ENCODE measurements at places on chromosomes 7 and 10.

DNA sequence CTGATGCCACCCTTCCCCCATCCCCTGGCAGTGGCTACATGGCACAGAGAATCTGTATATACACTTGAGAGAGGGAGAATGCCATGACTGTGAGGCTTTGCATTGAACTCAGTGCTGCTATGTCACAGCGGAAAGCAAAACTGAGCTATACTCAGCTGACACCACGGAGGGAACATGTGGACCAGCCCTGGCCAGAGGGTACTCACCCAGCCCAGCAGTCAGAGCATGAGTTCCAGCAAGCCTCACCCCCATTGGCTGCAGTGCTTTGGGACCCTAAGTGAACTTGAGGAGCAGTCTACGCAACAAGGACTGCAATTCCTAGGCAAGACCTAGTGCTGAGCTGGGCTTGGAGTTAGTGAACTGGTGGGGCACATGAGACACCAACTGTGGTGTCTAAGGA lies 10.3 kb upstream of the AOC1 start:
- no peak for DNase-seq

GRCh38 chr10:122931088-122931906 lies 20.9 kb downstream of the FAM24A start:
- no peak for DNase-seq

GRCh38 chr7:150451833-150452461 lies 1.5 kb downstream of the GIMAP8 start:
- DNase-seq = no peak

DNA sequence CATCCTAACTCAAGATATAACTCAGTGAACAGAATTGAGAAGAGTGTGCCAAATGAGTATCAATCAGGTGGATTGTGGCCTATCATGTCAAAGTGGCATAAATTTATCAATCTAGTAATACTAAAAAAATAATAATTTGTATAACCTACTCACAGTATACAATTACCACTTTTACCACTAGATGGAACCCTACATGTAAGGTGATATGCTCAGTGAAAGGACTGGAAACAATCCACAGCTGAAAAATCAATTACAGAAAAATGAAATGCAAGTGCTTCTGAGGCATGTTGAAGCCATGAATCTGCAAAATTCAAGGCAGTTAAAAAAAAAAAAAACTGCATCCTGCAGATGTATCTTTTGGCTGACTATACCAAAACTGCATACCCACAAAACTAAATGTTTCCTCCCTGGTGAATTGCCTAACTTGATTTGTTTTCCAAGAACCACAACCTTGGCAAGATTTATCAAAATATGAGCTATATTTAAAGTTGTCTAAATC lies 13.9 kb downstream of the ARHGAP19 start:
- DNase-seq = peak; percentile 11

- DNase-seq = no peak
Observed at GRCh38 chr10:116891208-116891607, 41.9 kb downstream of the ENO4 start.

GRCh38 chr7:22845221-22845834 lies 22.7 kb upstream of the TOMM7 start:
- no peak for DNase-seq

- DNase-seq = no peak
Observed at GRCh38 chr10:75987616-75988015, 556.2 kb downstream of the LRMDA start.

DNA sequence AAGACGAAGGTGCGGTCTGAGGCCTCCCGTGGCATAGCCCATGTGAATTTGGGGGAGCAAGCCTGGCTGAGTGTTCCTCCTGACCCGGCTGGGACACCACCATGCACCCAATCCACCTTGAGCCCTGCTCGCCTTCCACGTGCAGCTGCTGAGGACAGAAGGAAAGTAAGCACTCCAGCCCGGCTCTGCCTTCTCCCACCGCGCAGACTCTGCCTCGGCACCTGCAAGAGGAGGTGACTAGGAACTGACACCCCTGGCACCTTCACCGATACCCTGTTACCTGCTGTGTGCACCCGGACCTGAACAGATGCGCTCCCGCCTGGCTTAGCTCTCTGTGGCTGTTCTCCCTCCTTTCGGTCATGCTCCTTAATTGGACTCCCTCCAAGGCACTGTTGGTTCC lies 57.0 kb upstream of the OPN4 start:
- no peak for DNase-seq

GRCh38 chr10:50572017-50572491 lies 51.7 kb downstream of the SGMS1 start:
- DNase-seq = no peak

GRCh38 chr10:42645103-42645502 lies 6.7 kb upstream of the ZNF33B start:
- DNase-seq = no peak

GRCh38 chr7:2611401-2611800 lies 20.4 kb upstream of the TTYH3 start:
- DNase-seq = no peak

- DNase-seq = no peak
Observed at GRCh38 chr10:33460505-33461294, 126.2 kb upstream of the NRP1 start.

- no peak for DNase-seq
Observed at GRCh38 chr10:21372651-21373410, 152.7 kb downstream of the SKIDA1 start.

- DNase-seq = no peak
Observed at GRCh38 chr7:116902867-116903266, 40.5 kb downstream of the CAPZA2 start.

- no peak for DNase-seq
Observed at GRCh38 chr7:48312151-48312550, 140.9 kb downstream of the ABCA13 start.

- no peak for DNase-seq
Observed at GRCh38 chr7:93036807-93037206, 81.0 kb downstream of the SAMD9 start.

GRCh38 chr7:94907811-94908322 lies 473 bp downstream of the PPP1R9A start:
- DNase-seq = no peak

DNA sequence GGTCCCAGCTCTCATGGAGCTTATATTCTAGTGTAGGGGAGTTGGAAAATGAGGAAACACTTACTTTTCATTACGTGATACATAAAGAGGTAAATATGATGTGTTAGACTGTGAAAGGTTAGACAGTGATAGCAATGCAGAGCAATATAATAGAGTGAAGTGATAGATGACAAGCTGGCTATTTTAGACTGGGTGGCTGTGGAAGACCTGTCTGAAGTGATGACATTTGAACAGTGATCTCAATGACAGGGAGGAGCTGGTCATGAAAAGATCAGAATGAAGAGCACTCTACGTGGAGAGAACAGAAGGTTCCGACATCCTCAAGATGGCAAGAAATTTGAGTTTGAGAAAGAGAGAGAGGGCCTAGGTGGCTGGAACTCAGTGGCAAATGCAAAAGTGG lies 118.9 kb upstream of the MKLN1 start:
- no peak for DNase-seq

DNA sequence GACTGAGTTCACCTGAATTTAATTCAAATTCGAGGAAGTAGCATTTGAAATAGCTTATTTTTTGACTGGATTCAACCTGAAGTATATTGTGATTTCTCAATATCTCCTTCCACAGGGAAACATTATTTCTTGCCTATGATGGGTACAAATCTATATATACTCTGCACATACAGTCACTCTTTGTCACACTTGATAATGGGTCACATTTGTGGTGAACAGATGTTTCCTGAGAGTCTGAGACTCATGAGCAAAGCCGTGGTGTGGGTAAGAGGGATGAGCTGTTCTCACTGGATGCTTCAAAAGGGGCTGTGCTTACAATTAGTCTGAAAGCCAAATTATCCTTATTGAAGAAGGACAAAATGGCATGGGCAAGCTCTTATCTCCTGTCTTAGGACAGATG lies 18.0 kb upstream of the TBXAS1 start:
- DNase-seq = no peak

DNA sequence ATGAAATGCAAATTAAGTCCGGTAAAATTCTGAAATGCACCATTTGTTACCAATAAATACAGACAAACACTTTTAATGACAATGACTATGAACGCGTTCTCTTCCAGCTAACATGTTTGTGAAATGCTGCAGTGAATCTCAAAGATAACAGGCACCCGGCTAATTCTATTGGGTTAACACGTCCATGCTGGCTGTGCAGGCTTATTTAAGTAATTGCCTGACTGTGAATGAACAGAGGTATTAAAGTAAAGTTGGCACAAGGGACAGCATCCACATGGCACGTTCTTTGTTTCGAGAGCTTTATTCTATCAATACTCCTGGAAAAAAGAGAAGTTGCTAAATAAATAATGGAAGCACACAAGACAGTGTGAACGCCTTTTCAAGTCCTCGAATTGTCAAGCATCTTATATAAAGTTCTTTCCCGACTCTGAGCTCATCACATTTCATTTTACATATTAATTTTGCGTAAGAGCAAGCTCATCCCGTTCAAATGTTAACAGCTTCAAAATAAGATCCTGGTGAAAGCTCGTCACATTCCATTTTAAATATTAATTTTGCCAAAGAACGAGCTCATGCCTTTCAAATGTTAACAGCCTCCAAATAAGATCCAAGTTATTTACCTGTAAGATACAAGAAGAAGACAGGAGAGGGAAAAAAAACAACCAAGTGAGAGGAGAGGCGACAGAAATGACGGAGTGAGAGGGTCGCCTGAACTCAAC lies 111.3 kb upstream of the RHEB start:
- DNase-seq = no peak

DNA sequence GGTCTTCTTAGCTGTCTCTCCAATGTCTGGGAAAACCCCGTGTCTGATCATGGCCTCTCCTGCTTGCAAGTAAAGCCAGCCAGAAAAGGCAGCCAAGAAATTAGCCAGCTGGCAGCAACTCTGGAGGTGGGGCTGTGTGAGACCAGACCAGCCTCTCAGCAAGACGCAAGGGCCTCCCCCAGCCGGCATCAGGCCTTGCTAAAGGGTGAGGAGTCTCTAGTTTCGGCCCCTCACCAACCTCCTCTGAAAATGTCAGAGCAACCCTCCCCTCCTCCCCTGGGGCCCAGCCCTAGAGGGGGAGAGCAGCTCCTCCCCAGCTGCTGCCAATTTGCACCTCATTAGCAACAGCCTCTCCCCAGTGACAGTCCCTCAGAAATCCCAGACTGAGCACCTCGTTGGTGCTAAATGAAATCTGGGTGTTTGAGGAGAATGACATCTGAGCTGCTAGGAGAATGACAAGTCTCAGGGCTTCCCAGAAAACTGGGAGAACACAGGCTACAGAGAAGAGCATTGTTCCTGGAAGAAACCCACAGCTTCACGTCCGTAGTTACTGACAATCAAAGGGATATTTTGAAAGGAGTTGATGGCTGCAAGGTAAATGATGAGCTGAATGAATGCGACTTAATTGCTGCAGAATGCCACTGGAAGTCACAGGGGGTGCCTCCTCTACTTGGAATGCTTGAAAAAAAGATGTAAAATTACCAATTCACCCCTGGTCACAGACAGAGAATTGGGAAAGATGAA lies 25.9 kb downstream of the DGKI start:
- DNase-seq = no peak

DNA sequence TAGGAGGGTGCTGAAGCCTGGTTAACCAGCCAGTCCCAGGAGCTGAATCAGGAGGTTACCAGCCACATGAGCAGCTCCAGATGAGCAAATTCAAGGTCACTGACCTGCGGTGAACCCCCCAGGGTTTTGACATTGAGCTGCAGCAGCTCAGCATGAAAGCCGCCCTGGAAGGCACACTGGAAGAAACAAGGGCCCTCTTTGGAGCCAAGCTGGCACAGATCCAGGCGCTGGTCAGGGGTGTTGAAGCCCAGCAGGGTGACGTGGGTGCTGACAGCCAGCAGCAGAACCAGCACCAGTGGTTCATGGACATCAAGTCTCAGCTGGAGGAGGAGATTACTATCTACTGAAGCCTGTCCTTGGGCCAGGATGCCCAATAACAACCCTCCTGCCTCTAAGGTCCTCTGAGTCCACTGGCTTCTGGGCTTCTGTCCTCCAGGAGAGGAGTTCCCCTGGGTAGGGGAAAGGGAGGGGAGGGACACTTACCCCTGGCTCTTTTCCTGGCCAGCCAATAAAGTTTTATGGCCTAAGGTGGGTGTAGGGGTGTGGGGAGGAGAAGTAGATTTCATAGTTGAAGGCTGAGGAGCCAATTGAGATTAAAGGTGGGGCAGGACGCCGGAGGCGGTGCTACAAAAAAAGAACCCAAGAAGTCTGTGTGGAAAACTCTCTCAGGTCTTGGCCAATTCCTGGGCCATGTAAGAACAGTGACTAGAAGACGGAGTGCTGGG lies 29.4 kb upstream of the ATOH7 start:
- DNase-seq = no peak

- no peak for DNase-seq
Observed at GRCh38 chr10:129191797-129192196, 275.2 kb upstream of the MGMT start.

- DNase-seq = no peak
Observed at GRCh38 chr10:37222046-37222445, 96.6 kb downstream of the ANKRD30A start.

- no peak for DNase-seq
Observed at GRCh38 chr7:90773269-90773668, 177.1 kb downstream of the CDK14 start.

DNA sequence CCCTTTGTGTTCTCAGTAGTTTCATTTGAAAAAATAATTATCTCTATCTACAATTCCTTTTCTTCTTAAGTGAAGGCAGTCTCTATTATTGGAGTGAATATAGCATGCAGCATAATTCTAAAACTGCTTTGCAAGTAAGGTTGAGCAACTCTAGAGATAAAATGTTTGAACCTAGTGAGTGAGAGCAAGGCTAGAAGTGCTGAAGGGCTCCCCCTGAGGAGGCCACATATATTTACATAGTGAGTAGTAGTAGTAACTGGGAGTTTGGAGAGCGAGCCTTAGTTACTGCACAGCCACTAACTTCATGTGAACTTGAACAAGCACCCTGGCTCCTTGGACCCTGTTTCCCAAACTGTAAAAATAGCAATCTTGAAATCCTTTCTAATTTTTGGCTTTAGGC lies 141.5 kb upstream of the DKK1 start:
- no peak for DNase-seq

- no peak for DNase-seq
Observed at GRCh38 chr7:90469554-90469953, at the start of gene PTTG1IP2. PTTG1IP2 (plus strand) TSS chr7:90469639; CDS start chr7:90469787, 148 bp downstream.

DNA sequence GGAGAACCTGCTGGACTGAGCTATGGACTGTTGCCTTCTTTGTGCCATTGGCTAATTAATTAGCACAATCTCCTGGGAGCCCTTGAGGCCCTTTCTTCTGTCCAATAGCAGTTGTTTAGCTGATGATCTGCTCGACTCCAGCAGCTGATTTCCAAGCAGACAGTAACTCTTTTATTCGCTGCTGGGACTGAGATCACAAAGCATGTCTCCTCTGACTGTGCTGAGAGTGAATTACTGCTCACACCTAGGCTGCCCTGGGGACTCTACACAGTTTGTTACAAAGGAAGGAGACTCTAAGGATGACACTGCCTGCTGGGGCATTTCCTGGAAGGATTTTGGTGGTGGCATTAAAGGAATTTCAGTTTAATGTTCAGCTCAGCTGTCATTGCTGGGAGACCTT lies 31.4 kb downstream of the CASP7 start:
- no peak for DNase-seq

GRCh38 chr7:17593819-17594419 lies 295.5 kb downstream of the AHR start:
- no peak for DNase-seq

- DNase-seq = no peak
Observed at GRCh38 chr7:78398576-78398975, 600.0 kb downstream of the PHTF2 start.

Data from HL-60 (cell line).